Adipocyte (in vitro differentiated cells): ENCODE measurements at places on chromosomes 3 and 15.
A peak's percentile ranks its signal among the peaks of the same experiment; 100 is the strongest.

- no peak for DNase-seq
These were observed 673.7 kb downstream of the FHIT start for GRCh38 chr3:60577601-60578000.

- DNase-seq, result no peak
These were observed 105.7 kb downstream of the XXYLT1 start for GRCh38 chr3:195165265-195165609.

DNA sequence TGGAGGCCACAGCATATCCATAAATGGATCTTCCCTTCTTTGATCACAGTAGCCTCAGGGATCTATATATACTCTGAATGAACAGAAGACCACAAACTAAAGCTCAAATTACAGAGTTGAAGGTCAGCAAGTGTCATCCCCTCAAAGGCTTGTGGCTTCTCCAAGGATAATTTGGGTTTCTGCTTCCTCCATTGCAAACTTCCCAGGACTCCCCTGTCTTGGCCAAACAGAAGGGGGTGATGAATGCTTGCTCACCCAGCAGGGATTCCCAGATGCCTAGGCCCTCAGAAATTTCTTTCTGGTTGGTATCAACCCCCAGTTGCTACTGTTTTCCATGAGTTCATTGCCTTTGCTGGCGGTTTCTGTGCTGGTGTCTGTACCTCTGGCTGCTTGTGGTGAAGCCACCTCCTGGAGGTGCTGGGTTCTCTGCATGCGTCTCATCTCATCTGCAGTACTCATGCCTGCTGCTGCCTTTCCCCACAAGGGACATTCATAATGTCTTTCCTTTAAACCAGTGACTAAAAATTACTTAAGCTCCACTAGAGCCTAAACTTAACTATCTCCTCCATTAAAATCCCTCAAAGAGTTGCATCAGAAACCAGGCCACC, 17.7 kb downstream of the ENTPD3 start:
- no peak for DNase-seq

DNA sequence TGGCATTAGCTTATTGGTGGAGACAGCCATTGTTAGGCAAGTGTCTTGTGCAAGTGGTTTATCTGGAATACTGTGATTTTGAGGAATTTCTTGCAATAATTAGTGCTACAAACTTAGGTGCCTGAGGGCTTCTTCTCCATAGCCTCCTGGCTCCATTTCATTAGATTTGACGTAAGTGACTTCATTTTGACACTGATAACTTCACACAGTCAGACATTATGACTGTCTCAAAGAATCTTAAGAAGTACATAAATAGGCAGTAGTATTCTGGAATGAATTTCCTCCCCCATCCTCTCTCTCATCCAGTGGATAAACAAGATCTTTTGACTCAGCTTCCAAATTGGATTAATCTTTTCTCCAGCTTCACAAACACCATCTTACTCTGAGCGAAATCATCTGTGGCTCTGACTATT, 19.0 kb downstream of the ARL14 start:
- peak; percentile 18 for DNase-seq

GRCh38 chr3:112124907-112125607, 8.0 kb downstream of the GCSAM start:
- no peak for DNase-seq
